ENCODE measurements at places on chromosomes 6 and 20. TPM values are rescaled to one million over a fixed set of nuclear protein-coding genes. Genes with fewer than 3 reads are reported as not detected.

Gene NFATC2
- total RNA-seq: 58.9 TPM

Gene NRN1
- 49.8 TPM for total RNA-seq

Gene PXT1
- total RNA-seq: 0.22 TPM

Gene SAPCD1
- total RNA-seq: 13.1 TPM

Gene SYCP2
- 15.0 TPM for total RNA-seq

Gene ADGRF4
- total RNA-seq: not detected

Gene SNRPB
- 232 TPM for total RNA-seq

Gene VNN1
- not detected for total RNA-seq

Gene POU5F1
- 0.22 TPM for total RNA-seq

Gene KCNK16
- total RNA-seq: not detected

Gene HSPA12B
- total RNA-seq: not detected

GRCh38 chr20:10902576-10903282, 228.9 kb upstream of the JAG1 start:
- no peak for DNase-seq

GRCh38 chr6:56838965-56839364, 115.9 kb upstream of the BEND6 start:
- no peak for DNase-seq

- no peak for DNase-seq
These were observed 109.6 kb downstream of the ASXL1 start for GRCh38 chr20:32467506-32468312.

- no peak for DNase-seq
These were observed 18.5 kb downstream of the CITED2 start for GRCh38 chr6:139355777-139356445.

DNA sequence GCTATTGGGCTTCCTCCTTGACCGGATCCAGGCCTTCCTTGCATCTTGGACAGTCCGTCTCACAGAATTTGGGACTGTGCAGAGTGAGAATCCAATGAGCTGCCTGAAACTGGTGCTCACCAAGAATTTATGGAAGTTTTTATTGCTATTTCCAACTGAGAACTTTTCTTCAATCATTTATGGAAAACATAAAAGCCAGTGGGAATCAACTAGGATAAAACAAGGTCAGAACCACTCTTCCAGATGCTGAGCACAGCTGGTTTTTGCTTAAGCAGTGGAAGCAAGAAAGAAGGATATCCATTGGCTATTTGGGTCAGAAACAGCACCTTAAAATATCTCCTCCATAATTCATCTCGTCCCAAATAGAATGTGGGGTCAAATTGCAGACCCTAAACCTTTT, 74.2 kb downstream of the CD83 start:
- no peak for DNase-seq

DNA sequence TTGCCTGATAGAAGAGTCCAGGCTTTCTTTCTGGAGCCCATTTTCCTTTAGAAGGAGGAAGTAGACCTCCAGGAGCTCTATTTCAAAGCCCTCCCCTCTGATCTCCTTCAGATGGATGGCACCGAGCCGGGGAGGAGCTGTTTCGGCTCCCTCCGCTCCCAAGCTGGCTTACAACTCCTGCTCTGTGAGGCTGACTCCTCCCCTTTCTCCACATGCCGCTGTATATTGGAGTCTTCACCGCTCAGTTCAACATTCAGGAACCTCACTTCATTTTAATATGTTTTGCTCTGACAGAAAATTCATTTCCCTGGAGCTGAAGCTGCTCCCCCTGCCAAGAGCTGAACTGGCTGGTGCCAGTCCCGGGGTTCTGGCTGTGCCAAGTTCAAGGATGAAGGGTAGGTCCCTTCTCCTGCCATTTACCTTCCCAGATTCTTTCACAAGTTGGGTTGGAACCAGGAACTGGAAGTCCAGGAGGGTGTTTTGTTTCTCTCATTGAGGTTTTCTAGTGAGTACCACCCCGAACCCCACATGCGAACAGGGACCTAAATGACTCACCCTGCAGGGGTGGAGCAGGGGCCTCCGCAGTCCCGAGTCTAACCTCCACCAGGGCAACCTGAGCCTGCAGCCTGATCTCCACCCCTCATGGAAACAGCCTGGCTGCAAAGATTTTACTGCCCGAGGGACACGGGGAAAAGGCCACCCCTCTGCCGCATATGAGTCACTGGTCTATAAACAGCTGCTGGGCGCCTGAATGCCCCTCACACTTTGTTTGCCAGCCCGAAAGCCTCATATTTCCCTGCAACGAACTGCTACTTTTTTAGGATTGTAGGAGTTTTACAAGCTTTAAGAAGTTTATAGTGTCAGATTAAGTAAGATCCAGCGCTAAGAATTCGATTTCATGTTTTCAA, 68.6 kb upstream of the FOXA2 start:
- DNase-seq: no peak

DNA sequence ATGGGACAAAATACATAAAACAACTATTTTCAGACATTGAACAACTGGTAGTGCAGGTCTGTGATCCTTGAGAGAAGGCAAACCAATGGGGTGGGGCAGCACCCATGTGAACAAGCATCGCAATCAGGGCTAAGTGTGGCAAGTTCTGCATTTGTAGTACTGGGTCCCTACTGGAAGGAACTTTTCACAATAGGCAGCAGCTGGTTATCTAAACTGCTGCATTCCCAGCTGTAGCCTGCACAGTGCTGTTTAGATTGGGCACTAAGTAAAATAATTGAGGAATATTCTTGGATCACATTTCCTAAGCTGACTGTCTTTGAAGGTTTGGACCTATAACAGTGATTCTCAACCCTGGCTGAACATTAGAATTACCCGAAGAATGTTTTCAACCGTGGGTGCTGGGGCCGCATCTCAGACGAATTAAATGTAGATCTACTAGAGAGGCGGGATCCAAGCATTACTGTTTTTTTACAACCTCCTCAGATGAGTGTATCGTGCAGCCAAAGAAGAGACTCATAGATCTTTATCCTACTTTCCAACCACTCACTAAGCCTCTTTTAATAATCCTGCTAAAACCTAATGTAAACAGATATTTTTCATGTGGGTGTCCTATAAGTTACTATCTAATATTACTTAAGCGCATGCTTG, 12.4 kb upstream of the MAP3K4 start:
- no peak for DNase-seq

DNA sequence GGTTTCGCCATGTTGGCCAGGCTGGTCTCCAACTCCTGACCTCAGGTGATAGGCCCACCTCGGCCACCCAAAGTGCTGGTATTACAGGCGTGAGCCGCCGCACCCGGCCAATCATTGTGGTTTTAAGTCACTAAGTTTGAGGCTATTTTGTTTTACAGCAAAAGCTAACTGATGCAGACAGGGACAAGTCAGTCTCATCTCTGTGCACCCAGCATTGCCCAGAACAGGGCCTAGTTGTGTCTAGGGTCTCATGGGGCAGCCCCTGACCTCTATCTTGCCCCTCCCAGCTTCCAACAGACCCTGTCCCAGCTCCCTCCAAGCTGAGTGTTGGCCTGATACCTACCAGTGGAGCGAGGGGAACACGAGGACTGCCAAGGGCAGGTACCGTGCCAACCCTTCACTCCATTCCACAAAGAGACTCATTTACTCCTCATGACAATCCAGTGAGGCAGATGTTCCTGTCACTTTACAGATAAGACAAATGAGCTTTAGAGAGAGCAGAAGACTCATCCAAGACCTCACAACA, 8.9 kb upstream of the RBCK1 start:
- no peak for DNase-seq

GRCh38 chr20:2520617-2521016, 11.9 kb upstream of the ZNF343 start:
- DNase-seq: no peak

DNA sequence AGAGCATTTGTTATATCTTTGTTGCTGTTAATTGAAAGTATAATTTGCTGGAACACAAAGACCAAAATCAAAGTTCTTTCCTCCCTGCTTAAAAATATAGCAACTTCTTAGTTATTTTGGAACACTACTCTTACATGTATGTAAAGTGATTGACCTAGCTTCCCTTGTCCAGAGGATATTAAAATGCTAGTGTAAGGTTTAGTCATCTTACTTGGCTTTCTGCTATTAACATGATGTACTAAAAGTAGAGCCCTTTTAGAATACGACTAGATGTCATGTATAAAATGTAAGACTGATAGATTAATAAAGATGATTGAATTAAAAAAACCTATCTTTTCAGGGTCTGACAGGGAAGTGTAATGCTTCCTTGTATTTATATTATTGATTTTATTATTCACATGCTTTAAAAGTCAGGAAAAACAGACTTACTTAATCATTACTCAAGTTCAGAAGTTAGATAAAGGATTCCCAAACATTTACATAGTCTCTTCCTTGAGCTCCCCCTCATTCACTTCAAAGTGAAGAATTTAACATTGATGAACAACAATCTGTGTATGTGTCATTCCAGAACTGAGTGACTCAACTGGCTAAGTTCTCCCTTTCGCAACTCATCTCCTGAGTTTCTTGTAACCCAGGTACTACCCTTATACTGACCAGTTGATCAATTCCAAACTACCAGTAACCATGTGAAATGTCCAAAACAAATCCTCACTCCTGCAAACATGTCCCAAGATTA, 50.9 kb downstream of the BTBD9 start:
- DNase-seq: no peak

DNA sequence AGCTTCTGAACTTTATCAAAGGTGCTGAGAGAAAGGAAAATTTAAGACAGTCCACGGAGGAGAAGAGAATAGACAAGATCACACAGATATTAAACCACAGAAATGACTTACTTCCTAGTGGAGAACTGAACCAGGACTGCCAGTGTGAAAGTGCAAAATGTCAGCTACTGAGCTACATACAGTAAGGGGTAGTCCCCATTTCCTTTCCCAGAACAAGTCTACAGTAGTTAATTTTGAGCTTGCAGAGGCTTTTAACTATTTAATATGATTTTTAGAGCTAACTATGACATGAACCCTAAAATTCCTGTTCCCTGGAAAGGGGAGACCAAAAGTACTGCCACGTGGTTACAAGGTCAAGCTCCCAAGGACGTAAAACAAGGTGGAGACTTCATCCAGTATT, 45.1 kb downstream of the CEP85L start:
- no peak for DNase-seq

- DNase-seq: peak; percentile 49
These were observed 225.7 kb downstream of the UST start for GRCh38 chr6:148972481-148972880.

DNA sequence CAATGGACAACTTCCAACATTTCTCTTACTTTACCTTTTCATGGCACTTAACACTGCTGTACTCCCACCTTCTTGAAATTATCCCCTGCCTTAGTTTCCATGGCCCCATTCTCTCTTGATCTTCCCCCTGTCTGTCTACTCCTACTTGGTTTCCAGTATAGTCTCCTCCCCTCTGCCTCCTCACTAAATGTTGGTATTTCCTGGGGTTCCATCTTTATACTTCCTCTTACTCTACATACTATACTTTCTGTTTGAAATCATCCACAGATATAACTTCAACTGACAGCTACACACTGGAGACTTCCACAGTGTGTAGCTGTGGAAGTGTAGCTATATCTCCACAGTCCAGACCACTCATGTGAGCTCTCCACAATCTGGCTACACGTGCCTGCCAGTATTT, 13.5 kb downstream of the ZHX3 start:
- no peak for DNase-seq

GRCh38 chr20:36821964-36822437, 48.4 kb upstream of the DSN1 start:
- no peak for DNase-seq

DNA sequence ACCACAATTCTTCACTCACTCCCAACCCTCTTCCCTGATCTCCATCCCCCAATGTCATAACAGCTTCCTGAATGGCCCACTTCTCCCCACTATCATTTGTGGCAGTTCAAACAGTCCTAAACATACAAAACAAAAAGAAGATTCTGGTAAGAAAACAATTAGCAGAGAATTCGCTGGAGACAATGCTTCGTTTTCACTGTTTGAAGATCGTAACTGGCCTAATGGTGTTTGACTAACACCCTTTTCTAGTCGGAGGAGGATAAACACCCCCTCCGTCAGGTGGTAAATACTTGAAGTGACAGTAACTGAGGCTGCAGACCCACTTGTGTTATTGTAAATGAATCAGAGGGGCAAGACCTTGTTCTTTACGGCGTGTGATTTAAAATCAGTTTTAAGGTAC, 3.8 kb downstream of the EYA2 start:
- DNase-seq: no peak

- no peak for DNase-seq
These were observed 19.8 kb upstream of the TGM3 start for GRCh38 chr20:2276015-2276414.

DNA sequence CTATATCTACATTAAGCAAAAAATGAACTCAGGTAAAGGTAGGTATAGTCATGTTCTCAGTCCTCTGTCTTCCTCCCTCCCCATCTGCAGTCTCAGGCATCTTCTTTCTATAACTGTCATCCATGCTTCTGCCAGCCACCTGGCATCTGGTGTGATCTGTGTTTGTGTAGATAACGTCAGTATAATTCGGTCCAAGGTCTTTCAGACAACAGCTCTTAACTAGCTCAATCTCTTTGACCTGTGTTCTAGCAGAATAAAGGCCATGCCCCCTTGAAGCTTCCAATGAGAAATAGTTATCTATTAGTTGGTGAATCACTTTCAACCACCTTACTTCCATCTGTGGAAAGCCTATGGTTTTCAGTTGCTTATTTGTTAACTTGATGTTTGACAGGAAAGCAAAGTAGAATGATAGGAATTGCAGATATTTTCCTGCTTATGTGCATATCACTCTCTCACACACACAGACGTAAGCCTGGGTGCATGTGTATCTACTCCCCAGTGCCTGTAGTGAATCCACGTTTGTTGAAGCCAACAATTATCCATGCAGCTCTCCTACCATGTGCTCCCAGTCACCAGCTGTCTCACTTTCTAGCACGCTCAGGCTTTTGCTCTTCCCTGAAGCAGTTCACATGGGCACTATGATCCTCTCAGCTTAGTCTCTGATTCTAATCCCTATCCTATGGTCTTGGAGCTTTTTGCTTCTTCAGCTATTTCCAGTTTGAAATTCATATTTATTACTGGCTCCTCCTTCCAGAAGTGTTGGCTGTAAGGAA, 433.7 kb upstream of the MANEA start:
- DNase-seq: no peak

DNA sequence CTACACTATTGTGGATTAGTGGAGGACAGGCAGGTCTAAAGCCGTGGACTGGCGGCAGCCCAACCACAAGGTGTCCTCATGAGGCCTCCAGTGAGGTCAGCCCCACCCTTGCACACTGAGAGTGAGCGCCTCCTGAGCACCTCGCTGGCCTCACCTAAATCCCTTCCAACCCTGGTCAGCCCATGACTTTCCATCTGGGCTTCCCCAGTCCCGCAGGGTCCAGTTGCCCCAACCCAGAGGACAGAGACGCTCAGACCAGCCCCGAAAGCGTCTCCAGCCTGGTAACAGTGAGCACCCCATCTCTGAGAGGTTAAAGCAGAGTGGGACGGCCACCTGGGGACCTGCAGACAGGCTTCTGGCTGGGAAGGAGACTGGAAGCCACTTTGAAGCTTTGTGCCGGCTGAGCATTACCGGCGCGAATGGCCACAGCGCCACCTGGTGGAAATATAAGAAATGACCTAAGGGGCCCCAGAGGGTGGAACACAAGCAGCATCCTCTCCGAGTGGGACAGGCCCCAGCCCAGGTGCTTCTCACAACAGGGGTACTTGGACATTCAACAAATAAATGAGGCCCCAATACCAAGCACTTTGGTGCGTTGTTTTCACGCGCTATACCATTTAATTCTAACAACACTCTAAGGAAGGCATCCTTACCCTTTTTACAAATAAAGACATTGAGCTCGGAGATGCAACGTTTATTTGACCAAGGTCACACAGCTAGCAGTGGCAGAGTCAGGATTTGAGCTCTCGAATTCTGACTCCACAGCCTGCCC, 65.7 kb upstream of the TOP1 start:
- DNase-seq: peak; percentile 79

Data from activated naive CD8-positive, alpha-beta T cell treated with anti-CD3 and anti-CD28 coated beads, Interleukin-2, amount 10 ng/mL, durations not matched to agents 7 days and 5 days (primary cell).